Hematopoietic multipotent progenitor cell treated with erythropoietin and hydrocortisone succinate and interleukin-3 and kit ligand, for 15 days (in vitro differentiated cells): ENCODE measurements at places on chromosomes 1 and 21.

GRCh38 chr1:143625886-143626285 lies 345.9 kb downstream of the FAM72C start:
- DNase-seq: no peak

GRCh38 chr1:209714338-209714737 lies 9.7 kb downstream of the HSD11B1 start:
- no peak for DNase-seq

DNA sequence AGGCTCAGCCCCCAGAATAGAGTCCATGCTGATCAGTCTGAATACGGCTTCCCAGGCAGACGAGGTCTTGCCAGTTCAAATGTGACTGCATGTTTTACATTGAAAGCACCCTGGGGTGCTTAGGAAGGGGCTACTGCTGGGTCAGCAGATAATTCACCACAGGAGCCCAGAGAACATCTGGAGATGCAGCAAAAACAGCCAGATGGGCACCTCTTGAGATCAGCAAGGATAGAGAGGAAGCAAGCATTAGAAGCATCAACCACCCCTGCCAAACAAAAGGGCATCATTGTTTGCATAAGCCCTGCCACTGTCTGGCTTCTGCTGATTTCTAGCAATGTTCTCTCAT lies 403.1 kb downstream of the RRAGC start:
- no peak for DNase-seq

GRCh38 chr1:223109581-223110026 lies 33.4 kb downstream of the TLR5 start:
- no peak for DNase-seq

GRCh38 chr1:178284058-178284457 lies 190.2 kb downstream of the RASAL2 start:
- no peak for DNase-seq

DNA sequence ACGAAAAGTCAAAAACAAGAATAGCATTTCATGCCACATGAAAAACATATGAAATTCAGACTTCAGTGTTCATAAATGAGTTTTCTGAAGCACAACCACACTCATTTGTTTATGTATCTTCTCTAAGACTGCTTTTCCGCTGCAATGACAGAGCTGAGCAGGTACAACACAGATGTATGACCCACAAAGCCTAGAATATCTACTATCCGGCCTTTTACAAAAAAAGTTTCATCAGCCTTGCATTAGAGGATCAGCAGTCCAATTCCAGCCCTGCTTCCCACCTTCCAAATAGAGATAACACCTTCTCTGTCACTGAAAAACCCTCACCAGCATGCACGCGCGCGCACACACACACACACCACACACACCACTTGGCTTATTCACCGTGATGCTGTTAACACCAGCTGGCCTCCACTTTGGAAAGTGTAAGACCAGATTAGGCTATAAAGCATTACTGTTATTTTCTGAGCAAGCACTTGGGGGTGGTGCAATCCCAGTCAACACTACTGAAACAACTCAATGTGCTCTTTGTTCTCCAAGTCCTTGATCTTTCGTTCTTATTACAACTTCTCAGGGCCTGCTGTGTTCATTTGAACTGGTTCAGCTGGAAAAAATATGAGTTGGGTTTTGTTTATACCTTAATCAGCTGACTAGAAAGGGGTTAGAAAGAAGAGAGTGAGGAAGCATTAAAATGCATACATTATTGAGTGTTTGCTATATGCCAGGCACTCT lies 90.0 kb downstream of the GLUL start:
- peak; percentile 67 for DNase-seq

DNA sequence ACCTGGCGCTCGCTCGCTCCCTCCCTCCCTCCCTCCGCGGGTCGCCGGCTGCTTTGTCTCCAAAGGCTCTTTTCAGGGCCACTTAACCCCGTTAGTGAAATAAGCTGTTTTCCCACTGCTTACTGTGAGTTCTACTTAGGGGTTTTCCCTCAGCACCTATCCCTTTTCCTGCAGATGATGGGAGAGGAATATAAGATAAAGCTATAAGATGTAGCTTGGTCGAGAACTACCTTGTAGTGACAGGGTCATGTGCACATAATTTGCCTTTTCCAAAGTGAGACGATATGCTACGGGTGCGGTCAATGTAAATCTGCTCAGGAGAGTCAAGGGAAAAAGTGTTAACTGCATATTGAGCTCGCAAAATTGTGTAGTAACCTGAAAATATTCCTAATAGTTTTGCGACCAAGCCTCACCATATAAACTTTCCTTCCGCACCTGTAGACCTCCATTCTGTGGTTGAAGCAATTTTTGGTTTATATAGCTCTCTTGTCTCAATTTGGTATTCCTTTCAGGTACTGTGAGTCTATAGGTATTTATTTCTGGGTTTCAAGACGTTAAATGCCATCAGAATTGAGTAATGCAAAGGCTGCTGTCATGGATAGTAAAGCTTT lies 55.8 kb upstream of the BOLA1 start:
- peak; percentile 43 for DNase-seq

DNA sequence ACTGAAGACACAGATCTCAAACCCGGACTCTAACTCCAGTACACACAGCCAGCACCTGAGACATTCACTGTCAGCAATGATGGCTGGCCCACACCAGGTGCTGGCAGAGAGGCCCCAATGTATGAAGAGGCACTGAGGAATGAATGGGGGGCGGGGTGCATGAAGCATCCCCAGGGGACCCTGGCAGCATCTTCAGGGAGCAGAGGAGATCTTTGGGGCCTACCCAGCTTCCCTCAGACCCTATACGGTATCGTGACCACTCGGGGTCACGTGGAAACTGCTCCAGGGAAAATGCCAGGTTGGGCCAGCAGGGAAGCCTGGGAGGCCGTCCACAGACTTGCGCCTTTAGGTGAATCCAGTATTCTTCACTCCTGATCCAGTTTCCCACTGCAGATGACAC lies 84.3 kb downstream of the NPHP4 start:
- no peak for DNase-seq

- DNase-seq: no peak
These were observed 90.5 kb upstream of the ZP4 start for GRCh38 chr1:237981223-237981622.

- DNase-seq: no peak
These were observed 6.9 kb upstream of the LRP8 start for GRCh38 chr1:53334781-53335180.
